ENCODE measurements at places on chromosomes 4 and X.

DNA sequence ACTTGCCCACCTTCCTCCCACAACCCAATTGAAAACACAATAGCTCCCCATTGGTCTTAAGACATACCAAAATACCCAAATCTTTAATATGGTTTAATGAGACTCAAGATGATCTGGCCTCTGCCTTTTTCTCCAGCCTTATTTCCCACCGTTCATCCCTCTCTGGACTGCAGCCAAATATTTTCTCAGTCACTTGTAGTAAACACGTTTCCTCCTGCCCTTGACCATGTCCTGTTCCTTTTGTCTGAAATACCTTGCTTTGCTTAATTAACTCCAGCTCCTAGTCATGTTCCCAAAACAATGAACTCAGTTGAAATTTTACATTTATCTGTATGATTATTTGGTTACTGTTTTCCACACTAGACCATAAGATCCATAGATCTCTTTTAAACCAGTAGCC lies 8.4 kb upstream of the NUP54 start:
- DNase-seq, result no peak

- no peak for DNase-seq
These were observed 119.7 kb downstream of the CHRNA9 start for GRCh38 chr4:40454816-40455215.

DNA sequence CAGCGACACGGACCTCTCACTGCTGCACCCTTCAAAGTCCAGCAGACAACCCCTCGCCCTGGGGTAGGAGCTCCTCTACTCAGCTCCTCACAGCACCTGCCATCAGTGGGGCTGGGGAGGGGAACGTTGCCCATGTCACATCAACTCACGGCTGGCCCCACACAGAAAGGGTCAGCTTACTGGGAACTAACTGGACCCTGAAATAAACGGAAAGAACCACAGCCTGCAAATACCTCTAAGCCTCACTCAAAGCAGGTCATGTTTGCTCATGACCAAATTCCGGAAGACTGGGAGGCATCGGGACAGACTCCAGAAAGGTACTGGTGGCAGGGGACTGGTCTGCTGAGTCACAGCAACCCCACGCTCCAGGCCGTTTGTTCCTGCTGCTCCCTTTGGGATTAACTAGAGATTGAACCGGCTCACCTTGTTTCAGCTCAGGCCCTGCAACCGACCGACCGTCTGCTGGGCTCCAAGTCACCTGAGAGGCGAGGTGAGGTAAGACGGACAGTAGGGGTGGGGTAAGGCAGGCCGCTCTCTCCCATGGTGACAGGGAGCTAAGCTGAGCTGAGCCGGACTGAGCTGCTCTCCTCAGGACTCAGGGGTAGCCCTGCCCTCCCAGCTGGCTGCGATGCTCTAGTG lies 5.6 kb downstream of the G6PD start:
- DNase-seq, result no peak

- no peak for DNase-seq
These were observed 29.6 kb downstream of the REST start for GRCh38 chr4:56937262-56937661.

DNA sequence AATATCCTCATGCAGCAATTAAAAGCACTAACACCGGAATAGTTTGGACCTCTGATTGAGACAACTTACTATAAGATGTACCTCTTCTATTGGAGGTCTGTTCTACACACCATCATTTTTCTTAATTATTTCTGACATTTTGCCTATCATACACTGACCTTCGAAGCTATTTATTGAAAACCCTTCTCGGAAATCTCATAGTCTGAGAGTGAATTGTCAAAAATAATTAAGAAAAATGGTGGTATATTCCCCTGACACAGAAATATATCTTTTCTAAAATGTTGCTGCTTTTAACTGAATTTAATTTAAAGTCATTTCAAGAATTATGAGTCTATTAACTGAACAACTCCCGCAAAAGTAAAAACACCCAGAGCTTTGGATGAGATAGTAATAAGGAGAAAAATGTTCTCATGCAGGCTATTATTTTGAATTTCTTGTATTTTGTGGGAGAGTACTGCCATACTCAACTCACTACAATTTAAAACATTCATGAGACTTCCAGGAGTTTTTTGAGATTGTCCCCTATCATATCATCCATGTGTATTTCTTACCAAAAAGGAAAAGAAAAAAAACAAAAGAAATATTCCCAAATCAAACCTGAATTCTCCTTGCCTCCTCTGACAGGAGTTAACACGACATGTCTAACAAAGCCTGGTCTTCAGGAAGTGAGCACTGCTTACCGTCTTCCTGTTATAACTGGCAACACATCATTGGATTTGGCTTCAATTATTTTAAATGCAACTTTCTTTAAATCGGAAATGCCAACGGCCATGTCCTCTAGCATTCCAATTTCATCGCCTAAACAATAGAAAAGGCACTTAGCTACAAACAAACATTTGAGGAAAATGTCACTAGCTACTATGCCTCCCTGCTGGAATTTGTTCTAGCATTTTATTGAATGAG lies 485.3 kb downstream of the IL15 start:
- DNase-seq, result no peak

- DNase-seq, result no peak
These were observed 91.2 kb downstream of the ADRA2C start for GRCh38 chr4:3857269-3857926.

DNA sequence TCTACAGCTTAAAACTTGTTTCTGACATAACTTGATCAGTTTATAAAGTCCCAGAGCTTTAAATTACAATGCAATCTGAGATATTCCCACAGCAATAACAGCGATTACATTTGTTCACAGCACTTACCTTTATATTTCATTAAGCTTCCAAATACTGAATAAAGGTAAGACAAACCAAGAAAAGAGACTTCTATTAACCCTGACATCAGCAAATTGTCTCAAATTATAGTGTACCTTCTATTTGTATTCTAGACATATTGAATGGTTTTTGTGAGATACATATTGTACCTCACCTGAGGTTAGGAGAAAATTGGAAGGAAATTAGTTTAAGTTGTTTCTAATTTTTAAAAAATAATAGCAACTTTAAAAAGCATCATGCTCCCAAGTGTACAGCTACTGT lies 111.9 kb downstream of the HDAC8 start:
- DNase-seq, result no peak

- DNase-seq, result peak; percentile 21
These were observed 143.5 kb upstream of the GALNT7 start for GRCh38 chr4:173025131-173025530.
